Stimulated activated CD8-positive, alpha-beta memory T cell treated with anti-CD3 and anti-CD28 coated beads, Interleukin-15, amount 100 ng/mL, for 4 hours (primary cell): ENCODE measurements at places on chromosomes 5 and 9.

- no peak for DNase-seq
Observed at GRCh38 chr9:125241863-125242739, 958 bp upstream of the HSPA5 start.

DNA sequence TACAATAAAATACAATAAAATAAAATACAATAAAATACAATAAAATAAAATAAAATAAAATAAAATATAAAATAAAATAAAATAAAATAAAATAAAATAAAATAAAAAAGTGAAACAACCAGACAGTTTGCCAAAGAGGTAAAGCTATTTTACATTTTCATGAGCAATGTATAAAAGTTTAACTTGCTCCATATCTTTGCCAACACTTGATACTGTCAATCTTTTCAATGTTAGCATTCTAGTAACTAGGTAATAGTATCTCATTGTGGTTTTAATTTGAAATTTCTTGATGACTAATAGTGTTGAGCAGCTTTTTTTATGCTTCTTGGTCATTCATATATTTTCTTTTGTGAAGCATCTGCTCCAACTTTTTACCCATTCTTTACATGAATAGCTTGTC, 17.3 kb downstream of the TTC33 start:
- no peak for DNase-seq

DNA sequence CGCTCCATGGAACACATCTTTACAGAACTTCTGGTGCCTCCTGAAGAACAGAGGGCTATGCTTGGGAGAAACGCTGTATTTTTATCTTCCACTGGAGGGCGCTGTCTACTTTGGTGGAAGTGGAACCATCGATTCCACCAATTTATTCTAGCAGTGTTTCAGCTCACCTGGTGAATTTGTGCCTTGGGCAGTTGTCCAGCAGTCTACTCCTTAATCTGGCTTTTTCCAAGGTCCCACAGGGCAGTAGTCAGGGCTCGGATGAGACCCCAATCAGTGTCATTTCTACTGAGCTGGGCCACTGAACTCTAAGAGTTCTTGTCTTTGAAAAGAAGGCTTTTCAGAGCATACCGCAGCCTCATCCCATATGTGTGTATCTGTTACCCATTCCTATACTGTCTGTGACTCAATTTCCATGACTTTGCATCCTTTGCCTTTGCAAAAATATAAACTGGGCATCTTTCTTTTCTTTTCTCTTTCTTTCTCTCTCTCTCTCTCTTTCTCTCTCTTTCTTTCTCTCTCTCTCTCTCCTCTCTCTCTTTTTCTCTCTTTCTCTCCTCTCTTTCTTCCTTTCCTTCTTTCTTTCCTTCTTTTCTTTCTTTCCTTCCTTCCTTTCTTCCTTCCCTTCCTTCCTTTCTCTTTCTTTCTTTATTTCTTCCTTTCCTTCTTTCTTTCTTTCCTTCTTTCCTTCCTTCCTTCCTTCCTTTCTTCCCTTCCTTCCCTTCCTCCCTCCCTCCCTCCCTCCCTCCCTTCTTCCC, 138.4 kb upstream of the ZNF618 start:
- no peak for DNase-seq

DNA sequence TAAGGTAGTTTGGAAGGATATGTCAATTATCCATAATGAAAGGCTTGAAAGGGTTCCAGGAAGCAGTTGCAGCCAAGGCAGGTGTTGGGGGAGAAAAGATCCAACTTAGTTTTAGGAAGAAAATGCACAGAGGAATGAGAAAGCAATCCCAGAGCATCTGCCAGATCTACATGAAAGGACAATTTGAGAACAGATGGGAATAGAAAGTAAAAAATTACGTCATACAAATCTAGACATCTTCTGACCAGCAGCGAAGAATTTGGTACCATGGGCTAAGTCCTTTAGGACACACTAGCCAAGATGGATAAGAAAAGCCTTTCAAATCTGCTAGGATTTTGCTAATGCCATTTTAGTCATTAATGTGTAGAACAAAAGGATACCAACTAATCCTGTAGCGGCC, 244.1 kb upstream of the PRR16 start:
- DNase-seq: no peak

- no peak for DNase-seq
Observed at GRCh38 chr9:135209852-135210251, 122.4 kb downstream of the OLFM1 start.

DNA sequence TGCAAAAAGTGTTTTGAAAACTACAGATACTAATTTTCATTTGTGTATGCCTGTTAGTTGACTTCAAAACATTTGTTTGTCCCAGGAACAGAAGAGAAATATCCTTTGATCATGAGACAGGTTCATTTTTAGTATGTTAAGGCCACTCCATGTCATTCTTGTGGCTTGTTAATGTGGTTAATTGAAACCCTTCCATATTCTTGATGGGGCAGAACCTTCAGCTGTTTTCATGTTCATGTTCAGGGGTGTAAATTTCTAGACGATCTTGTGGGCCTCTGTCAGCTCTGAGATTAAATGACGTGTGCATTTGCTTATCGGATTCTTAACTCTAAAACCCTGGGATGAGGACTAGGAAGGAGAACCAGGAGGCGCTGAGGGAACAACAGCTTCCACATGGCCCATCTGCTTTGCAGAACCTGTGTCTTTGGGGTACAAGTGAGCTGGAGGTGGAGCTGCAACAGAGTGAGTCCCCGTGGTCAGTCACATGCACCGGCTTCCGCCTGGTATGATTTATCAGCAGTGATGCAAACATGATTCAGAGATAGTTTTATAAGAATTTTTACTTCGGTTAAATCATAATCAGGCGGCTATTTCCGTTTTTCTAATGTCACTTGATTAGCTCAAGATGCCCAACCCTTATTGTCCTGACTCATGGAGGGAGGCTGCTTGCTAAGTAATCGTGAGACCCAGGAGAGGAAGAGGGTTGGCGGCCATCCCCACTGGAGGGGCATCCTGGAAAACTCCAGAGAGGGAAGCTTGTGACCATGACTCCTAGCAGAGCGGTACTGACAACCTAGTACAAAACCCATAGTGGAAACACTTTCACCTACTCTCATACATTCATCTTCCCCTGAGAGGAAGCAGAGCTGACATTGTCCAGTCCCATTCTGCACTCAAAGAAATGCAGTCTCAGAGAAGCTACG, 138.4 kb downstream of the C9orf152 start:
- no peak for DNase-seq

- DNase-seq: no peak
Observed at GRCh38 chr9:96052686-96053085, 177.2 kb downstream of the ERCC6L2 start.

DNA sequence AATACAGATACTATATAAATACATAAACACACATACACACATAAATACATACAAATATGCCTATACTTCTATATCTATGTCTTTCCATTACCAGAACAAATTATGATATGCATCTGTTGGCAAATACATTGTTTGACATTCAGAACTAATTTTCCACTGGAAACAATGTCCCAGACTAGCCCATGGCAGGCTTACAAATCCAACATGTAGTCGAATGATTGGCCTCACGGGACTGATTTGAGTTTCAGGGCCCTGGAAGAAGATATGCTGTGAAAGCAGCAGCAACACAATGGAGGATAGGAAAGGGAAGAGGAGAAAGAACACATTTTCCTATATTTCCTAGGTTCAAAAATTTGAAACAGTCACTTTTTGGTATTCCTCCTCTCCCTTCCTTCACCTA, 881.1 kb upstream of the DMAC1 start:
- no peak for DNase-seq

DNA sequence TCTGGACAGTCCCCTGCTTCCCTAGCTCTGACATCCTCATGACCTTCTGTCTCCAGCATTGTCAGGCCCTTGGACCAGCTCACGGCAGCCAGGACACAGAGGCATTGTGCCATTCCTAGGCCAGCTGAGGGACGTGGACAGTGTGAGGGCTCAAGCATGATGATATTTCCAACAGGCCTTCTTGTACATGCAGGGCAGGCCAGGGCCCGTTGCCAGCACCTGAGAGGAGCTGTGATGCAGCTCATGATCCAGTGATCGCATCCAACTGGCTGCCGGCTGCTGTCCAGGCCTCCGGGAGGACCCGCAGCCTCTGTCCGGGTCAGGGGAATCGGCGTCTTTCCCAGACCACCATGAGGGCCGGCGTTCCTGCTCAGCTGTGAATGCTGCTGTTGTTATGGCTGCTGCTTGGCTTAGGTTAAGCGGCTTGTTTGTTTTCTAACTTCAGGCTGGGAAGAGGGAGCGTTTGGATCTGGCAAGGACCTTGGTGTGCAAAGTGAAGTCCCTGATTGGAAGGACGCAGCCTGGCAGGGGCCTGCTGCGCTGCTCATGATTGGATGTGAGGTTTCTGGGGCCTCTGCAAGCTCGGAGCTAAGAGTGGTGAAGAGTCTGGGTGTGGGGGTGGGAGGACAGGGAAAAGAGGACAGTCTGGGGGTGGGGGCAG, 53.8 kb downstream of the PDZD2 start:
- no peak for DNase-seq

- no peak for DNase-seq
Observed at GRCh38 chr5:72633041-72633445, 125.8 kb upstream of the ZNF366 start.

- DNase-seq: no peak
Observed at GRCh38 chr5:123382252-123382651, 41.0 kb downstream of the CEP120 start.

GRCh38 chr9:132048201-132048600, 31.5 kb downstream of the MED27 start:
- no peak for DNase-seq

- DNase-seq: no peak
Observed at GRCh38 chr5:170277867-170278281, 19.7 kb downstream of the LCP2 start.

DNA sequence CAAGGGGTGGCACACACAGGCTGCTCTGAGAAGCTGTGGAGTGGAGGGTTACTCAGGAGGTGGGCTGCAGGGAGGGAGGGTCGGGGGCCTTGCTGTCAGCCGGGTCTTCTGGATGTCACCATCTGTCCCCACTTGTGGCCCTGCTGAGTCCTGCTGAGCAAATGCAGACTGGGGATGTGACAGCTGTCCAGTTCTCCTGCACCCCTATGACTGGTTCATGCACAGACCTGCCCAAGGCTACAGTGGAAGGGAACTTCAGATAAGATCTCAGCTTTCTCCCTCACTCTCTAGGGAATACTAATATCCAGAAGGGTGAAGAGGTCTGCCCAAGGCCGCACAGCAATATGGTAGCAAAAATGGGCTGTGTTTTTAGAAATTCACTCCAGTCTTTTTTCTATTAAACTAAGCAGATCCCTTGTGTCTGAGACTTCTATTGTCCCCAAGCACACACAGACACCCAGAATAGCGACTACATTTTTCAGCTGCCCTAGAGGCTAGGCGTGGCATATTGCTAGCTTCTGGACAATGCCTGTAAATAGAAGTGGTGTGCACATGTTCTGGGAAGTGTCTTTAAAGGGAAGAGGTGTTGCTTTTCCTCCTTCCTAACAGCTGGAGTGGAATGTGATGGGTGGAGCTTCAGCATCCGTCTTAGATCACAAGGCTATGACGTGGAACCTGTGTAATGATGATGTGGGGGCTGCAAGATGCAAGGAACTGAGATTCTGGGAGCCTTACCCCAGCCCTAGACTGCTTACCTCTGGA, 51.1 kb upstream of the TBC1D2 start:
- no peak for DNase-seq

DNA sequence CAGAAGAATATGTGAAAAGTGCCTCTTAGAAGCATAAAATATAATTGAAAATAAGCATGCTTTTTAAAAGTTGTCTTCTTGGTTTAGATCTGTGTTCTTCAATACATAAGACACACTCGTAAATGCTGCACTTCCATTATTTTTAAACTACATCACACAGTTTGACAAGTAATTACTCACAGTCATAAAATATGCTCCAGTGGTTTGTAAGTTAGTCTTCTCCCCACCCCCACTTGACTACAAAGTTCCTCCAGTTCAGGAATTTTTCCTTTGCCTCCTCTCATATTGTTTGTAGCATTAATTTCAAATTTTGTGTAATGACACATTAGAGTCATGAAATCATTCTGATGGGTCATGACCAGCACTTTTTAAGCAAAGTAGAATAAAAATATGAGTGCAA, 60.3 kb upstream of the PTGER4 start:
- no peak for DNase-seq

DNA sequence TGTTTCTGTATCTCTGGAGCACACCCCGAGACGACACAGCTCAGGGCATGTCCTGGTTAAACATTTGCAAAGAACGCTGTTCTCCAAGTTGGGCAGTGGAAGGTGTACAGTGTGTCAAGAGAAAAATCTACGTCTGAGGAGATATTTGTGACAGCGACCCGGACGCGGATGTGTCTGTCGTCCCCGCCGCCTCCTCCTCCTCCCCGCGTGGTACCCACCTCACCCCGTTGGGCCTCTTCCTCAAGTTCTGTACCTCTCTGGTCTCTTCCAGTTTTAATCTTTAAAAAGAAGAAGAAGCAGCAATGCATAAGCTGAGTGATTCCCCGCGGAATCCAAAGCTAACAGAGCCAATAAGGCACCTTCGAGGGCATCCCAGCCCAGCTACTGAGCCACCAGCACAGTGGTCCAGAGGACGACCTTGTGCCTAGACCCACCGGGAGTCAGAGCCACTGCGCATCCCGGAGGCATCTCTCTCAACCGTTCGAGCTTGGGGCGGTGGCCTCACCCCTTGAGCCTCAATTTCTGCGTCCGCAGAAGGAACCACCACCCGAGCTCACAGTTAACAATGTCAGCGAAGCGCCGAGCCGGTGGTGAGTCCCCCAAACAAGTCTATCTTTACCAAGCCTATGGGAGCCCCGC, 467 bp downstream of the C9orf78 start:
- no peak for DNase-seq

DNA sequence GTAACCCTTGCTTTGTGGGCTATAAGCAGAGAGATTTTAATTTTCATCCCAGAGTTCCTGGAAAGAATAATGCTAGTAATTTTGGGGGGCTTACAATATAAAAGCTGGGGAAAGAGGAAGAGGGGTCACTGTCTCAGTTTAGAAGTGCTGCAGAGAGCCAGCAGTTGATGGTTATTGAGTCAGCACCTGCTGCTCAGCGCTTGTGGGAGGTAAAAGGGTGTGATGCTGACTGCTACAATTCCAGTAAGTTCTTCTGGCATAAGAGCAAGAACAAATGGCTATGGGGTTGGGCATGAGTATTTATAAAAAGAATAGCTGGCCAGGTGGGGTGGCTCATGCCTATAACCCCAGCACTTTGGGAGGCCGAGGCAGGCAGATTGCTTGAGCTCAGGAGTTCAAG, 88.5 kb downstream of the MAST4 start:
- DNase-seq: no peak

GRCh38 chr5:119070578-119070827, 384 bp upstream of the DMXL1 start:
- DNase-seq: no peak

- DNase-seq: no peak
Observed at GRCh38 chr9:78510035-78510434, 213.1 kb downstream of the PSAT1 start.

GRCh38 chr5:124797665-124798087, 51.2 kb upstream of the ZNF608 start:
- DNase-seq: no peak

GRCh38 chr5:50958852-50959457, 292.5 kb downstream of the PARP8 start:
- DNase-seq: no peak
